Activated gamma-delta T cell treated with Interleukin-2 at 50 U/mL for 16 hours (primary cell): ENCODE measurements at places on chromosomes 5 and 9.

DNA sequence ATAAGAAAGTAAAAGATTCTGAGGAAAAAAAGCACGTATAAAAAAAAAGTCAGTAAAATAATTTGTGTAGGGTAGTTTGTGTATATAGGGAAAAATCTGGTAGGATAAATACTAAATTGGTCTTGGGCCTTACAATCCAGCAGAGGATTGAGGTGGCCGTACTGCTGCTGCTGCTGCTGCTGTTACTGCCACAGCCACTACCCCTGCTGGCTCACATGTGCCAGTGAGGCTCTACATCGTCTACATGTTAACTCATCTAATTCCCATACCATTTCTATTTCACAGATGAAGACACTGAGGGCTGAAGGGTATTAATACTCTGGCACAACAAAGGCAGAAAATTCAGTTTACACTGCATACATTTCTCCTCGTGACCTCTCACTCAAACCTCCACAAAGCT, 928.5 kb downstream of the TLE4 start:
- no peak for DNase-seq

- no peak for DNase-seq
These were observed 71.6 kb downstream of the ERCC6L2 start for GRCh38 chr9:95947118-95947517.

GRCh38 chr5:14617441-14617840, 35.8 kb downstream of the OTULINL start:
- DNase-seq = no peak

- DNase-seq = no peak
These were observed 474.7 kb downstream of the PDE4D start for GRCh38 chr5:59418808-59419207.

DNA sequence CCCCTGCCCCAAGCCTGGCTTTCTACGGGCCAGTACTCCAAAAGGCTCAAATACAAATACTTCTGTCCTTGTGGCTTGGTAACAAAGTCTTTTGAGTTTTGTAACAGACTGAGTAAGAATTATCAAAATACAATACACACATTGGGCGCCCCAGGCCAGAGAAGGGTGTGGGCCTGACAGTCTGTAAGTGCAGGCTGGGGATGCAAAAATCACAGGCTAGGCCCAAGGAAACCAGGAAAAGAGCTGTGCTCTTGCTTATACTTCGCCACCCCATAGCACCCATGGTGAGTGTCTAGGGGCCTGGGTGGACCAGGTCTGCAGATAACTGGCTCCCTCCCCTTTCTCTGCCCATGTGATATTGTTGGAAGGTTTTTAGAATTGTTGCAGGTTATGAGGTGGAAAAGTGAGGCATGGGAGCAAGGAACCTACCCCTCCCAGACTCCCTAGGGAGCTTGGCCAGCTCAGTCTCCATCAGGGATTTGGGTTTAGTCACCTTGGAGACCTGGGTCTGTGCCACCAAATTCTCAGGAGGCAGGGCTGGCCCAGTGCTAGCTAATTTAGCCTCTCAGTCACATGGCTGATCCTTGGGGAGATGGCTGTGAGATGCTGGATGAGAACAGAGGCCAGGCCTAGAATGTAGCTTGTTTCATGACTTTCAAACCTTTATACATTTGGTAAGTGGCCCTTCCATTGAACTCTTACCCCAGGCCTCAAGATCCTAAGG, 72.9 kb downstream of the TARS1 start:
- DNase-seq = no peak

DNA sequence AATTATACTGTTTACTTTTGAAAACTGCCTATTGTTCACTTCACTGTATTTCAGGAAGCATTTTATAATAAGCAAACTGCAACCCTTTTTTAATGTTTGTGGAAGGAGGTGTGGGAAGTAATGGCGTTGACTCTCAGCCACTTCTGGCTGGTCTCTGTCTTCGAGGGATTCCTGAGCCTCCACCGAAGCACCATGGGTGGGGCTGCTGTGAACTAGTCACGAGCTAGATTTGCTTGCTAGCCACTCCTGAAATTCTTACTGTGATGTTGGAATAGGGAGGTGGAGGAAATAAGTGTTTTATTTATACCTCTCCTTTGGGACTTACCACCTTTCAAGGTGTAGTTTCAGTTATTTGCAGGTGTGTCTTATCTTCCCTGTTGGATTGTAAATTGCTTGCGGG, 26.8 kb downstream of the PIP5K1B start:
- DNase-seq = no peak

DNA sequence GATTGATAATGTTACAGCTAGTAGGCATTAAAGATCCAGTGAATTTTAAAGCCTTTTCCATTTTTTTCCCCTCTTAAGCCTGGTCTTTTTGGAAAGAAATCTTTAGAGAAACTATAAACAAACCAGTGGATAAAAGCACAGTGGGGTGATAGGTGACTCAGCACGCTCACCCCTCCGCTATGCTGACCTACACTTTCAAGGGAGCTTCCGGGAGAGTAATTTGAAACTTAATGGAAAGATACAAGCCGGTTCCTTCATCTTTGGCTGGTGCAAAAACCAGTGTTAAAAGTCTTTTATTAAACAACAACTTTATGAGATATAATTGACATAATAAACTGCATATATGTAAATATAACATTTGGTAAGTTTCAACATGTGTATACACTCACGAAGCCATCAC, 27.0 kb upstream of the ALDOB start:
- no peak for DNase-seq

- DNase-seq = no peak
These were observed 37.7 kb upstream of the RAPGEF6 start for GRCh38 chr5:131672776-131673175.

DNA sequence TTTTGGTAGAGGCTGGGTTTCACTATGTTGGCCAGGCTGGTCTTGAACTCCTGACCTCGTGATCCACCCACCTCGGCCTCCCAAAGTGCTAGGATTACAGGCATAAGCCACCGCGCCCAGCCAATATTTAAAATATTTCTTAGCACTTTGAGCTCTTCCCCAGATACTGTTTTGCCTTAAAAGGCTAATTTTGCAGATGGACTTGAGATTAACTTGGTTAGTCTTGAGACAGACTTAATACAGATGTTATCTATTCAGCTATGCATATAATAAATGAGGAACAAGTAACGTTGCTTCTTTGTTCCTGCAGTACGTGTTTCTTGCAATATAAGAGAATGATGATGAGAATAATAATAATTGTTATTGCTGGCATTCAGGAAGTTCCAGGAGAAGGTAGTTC, 56.3 kb downstream of the PCSK5 start:
- no peak for DNase-seq

DNA sequence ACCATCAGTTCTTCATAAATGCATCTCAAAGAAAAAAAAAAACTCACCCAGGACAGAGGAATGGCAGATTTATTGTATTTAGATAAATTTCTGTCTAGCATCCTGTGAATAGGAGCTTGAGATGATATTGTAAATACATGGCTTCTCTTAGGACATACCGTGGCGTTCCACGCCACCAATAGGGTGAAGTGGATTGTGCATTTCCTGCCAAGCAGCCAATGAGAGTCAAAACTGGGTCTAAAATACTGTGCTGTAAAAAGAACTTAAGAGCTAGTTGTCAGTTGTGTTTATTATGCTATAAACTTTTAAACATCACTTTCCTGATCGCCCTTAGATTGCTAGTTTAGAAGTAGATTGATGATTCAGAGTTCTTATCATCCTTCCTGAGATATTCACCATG, 20.9 kb upstream of the TRPM6 start:
- no peak for DNase-seq

DNA sequence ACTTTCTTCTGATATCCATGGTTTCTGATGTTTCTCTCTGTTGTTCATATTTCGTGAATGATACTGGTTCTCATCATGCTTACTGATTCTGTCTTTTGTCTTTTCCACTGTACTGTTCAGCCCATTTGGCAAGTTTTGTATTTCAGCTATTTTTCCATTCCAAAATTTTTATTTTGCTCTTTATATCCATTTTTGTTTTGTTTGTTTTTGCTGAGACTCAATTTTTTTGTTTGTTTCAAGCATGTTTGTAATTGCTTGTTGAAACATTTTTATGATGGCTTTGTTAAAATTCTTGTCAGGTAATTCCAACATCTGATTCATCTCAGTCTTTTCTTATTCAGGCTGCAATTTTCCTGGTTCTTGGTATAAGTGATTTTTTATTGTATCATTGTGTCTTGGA, 64.0 kb downstream of the ERCC6L2 start:
- DNase-seq = no peak

GRCh38 chr5:110702300-110702699, 24.2 kb downstream of the TMEM232 start:
- DNase-seq = no peak

- no peak for DNase-seq
These were observed 42.5 kb downstream of the SFXN1 start for GRCh38 chr5:175520873-175521272.

DNA sequence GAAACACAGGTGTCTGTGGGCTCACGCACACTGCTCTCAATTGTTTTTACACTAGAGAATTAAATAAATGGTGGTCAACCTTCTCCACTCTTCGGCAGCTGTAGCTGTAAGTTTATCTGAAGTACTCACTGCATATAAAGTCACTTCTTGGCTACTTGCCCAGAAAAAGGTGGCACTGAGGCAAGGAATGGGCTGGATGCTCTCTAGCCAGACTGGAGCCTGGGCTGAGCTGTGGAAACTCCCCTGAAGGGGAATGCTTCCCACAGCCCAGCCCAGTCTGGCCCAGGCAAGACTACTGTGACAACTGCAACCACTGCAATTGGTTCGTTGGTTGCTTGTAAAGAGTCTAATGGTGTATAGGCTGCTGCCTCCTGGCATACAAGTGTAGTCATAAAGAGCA, 4.5 kb downstream of the LEAP2 start:
- no peak for DNase-seq

GRCh38 chr9:90855208-90855902, 53.7 kb downstream of the SYK start:
- DNase-seq = no peak

DNA sequence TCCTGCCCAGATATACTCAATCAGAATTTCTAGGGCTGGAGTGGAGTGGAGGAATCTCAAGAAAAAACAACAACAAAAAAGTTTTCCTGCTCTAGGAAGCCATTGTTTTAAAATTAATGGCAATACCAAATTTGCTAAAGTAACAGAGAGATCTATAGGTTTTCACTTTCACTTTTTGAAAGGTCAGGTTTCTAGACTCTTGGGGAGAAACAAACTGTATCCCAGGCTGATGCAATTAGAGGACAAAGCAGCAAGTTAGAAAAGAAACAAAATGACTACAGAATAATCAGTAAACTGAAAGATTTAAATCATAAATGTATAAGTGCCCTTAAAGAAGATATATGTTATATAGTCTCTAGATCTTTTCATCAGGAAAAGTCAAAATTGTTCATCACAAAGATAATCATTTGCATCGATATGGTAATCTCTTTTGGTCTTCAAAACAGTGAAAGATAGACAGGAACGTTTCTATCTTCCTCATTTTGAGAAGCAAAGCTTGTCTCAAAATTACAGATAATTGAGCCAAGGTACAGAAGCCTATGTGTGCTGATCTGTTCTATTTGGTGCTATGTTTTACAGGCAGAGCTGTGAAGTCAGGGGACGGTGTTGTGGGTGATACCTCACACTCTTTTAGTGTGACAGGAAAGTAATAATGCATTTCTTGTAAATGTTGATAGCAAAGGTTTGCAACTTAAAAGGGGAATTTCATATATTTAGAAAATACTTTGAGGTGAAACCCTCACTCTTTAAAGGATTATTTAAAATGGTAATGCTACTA, 1746.6 kb upstream of the C9orf72 start:
- DNase-seq = no peak

DNA sequence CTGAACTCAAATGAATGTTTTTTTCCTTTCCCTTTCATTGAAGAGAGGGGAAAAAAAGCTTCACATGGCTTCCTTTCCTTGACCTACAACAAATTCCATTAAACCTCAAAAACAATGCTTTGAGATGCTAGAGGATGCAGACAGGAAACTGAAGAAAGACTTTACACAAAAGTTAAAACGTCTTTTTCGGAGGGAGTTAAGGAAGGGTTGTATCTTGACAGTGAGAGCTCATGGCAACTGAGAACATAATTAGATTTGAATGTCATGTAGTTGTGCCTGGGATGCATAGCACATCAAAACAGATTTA, 66.4 kb downstream of the EBF1 start:
- no peak for DNase-seq

GRCh38 chr5:11715461-11716196, 188.6 kb downstream of the CTNND2 start:
- no peak for DNase-seq

DNA sequence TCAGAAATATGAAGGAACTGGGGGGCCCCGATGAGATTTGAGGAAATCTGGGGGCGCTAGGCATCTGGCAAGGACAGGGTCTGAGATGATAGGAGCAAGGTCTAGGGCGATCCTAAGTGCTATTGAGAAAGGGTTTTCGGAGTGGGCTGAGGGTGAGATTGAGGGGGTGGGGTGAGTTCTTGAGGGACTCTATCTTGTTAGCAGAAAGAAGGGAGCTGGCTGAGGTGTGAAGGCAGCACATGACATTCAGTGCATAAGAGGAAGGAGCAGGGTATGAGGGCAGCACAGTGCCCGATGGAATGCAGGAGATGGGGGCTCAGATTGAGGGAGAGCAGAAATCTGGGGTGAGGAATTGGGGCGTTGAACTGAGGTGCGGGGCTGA, 640 bp downstream of the TRIM32 start:
- DNase-seq = no peak

GRCh38 chr9:133089271-133089671, 27.5 kb downstream of the CEL start:
- no peak for DNase-seq

GRCh38 chr9:126055381-126055985, 271.1 kb upstream of the MVB12B start:
- DNase-seq = no peak

DNA sequence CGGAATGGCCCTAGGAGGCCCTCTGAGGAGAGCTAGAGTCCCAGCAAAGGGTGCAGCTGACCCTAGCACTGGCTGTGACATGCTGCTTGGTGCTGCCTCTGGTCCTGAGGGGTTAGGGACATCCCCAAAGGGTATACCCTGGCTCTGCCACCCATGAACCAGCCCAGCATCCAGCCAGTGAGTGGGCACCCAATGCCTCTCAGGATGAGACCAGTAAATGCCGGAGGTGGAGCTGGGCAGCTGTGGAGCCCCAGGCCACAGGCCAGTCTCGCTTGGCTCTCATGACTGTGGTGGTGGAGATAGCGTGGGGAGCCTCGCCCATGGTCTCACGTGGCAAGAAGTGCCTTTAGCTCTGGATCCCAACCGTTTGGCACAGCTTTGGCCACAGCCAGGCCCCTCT, 3.7 kb upstream of the CEL start:
- no peak for DNase-seq

DNA sequence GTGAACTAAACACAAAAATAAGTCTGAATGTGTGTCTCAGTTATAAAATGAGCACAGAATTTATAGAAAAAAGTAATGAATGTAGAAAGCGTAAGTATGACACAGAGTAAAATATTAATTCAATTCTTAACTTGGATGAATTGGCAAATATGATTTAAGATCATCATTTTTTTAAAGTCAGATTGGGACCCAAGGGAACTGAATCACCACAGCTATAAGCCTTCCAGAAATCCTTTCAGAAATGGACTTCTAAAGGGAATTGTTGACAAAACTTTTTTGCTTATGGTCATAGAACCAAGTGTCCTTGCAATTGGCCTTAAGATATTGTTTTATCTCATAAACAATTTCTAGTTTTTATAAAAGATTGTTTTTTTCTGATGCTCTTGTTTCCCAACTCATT, 495.1 kb upstream of the DAB2 start:
- DNase-seq = no peak
